ENCODE measurements at places on chromosomes 7 and 10. TPM values are rescaled to one million over a fixed set of nuclear protein-coding genes. Genes with fewer than 3 reads are reported as not detected.

The ELN gene
- polyA plus RNA-seq, result 224 TPM

The SPDYE2B gene
- 2.5 TPM for polyA plus RNA-seq

The CLEC2L gene
- 0.35 TPM for polyA plus RNA-seq

The VPS41 gene
- polyA plus RNA-seq, result 63.0 TPM

The GRM8 gene
- polyA plus RNA-seq, result not detected

The FRMD4A gene
- polyA plus RNA-seq, result 54.0 TPM

The VPS37D gene
- polyA plus RNA-seq, result 8.0 TPM

GRCh38 chr7:15446280-15446679 is 115.5 kb downstream of the AGMO start:
- no peak for DNase-seq

DNA sequence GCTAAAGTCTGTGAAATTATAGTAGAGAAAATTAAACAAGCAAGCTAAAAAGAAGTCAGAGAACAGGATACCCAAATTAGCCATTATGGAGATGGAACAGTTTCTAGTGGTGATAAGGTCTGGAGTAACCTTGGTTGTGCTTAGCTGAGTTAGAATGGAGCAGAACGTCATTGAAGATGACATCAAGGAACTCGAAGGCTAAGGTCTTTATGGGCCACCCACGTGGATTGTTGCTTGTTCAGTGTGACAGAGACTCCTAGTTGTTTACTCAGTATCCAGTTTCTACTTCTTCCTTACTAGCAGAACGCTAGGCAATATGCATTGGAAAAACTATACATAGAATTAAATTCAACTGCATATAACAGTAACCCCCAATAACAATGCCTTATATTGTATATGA is 39.7 kb downstream of the AHCYL2 start:
- no peak for DNase-seq

DNA sequence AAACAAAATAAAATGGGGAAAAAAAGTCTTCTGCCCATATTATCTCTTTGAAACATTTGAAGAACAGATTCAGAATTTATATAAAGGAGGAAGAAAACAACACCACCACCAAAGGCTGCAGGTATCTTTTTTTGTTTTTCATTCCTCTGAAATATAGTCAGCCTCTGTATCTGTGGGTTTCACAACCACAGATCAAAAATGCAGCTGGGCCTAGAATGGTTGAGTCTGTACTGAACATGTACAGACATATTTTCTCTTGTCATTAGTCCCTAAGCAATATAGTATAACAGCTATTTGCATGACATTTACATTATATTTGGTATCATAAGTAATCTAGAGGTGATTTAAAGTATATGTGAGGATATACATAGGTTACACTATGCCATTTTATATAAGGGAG is 559.7 kb upstream of the LRRN3 start:
- no peak for DNase-seq

DNA sequence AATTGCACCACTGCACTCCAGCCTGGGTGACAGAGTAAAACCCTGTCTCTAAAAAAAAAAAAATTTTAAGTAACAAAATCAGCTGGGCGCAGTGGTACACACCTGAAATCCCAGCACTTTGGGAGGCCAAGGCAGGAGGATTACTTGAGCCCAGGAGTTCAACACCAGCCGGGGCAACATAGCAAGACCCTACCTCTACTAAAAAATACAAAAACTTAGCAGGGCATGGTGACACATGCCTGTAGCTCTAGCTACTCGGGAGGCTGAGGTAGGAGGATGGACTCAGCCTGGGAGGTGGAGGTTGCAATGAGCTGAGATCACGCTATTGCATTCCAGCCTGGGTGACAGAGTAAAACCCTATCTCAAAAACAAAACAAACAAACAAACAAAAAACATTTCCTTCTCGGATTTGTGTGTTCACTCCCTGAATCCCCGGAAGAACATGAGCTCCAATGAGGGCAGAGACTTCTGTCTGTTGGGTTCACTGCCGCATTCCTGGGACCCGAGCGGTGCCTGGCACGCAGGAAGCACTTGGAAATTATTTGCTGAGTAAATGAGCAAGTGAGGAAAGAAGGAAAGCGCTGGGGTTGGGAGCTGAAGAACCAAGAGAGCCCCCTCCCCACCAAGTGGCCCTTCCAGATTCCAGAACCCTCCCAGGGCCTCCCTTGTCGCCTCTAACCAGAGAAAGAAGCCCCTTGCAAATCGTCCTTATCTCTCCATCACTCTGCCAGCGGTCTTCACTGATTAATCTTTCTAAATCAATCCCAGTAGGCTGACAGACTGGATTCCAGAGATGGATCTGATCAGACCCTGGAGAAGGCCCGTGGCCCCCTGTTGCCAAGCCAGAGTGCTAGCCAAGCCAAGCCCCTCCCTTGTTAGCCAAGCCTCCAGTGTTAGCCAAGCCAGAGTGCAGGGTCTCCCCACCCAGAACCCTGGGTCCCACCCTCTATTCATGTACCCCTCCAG is 6.2 kb downstream of the TNRC18 start:
- no peak for DNase-seq

DNA sequence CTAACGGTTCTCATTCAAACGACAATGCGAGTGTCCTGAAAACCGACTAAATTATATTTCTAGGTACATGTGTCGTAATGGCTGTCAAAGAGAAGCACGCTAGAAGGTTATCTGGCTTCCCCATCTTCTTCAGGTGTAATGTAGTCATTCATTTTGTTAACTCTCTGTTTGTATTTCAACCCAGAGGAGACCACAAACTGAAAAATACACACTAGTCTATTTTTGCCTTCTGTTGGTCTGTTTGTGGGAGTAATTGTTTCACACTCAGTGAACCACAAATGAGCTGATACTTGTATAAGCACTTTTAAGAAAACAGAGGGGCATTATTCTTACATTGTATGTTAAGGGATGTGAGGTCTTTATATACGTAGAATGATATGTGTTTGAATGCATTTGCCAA is 305.9 kb downstream of the GATA3 start:
- no peak for DNase-seq

GRCh38 chr7:2821161-2821841 is 22.8 kb downstream of the GNA12 start:
- DNase-seq, result no peak

DNA sequence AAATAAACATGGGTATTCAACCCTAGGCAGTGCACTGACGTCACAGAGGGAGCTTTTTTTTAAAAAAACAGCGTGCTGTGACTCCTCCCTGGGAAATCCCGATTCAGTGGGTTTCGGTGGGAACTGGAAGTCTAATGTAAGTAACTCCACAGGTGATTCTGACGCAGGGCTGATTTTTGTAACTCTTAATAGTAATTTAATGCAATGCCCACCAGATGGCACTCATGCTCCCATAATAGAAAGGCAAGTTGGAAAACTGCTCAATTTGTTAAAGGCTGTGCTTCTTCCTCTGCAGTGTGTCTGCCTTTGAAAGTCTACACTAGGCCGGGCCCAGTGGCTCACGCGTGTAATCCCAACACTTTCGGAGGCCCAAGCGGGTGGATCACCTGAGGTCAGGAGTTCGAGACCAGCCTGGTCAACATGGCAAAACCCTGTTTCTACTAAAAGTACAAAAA is 10.9 kb upstream of the RSU1 start:
- DNase-seq, result peak; percentile 81

DNA sequence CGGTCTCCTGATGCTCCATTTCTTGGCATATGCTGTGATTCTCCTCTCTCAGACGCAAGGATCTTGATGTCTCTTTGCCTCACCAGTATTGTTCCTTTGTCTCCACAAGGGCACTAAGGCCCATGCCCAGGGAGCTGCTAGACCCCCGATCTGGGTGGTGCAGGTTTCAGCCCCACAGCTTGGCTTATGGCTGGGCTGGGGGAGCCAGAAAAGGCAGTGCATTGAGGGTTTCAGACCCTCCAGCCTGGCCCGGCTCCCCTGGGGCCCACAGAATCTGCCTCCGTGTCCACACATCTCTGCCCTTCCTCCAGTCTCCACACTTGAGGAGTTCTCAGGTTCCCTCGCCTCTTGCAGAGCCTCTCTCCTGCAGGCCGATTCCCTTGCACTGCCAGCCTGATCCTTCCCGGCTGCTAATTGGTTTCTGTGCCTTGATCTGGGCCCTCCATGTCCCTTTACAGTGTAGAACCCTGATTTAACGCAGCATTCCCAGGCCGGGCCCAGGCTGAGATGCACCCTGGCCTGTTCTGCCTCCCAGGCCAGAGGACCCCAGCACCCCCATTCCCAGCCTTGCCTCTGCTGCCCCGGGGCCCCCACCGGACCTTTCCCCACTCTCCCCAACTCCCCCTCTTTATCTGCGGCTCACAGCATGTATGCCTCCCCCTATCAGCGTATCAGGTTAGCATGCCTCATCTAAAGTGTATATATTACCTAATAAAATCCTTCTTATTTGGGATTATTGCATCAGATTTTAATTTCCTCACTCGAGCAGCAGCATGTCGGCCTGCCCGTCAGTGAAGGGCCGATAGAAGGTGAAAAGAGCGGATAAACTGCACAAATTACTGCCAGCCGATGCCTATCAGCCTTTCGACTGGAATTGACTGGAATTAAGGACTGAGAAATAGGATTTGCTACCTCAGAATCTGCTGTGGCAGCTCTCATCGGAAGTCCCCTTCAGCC is 145.7 kb downstream of the C10orf105 start:
- DNase-seq, result no peak

DNA sequence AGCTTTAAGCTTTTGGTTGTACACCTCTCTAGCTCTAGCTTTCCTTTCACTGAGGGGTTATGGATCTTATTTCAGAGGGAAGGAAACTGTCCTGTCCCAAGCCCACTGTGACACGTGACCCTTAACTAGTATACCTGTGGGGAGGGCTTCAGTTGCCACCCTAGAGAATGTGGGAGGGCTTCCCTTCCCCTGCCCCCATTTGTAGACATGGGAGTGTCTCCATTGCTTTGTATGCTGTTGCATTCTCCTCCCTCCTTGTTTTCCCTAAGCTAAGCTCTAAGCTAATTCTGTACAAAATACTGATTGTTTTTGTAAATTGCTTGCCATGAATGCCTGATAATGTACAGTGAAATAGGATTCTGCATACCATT is 11.2 kb downstream of the LUC7L2 start:
- no peak for DNase-seq

GRCh38 chr7:47497367-47498096 is 84.4 kb downstream of the TNS3 start:
- no peak for DNase-seq

GRCh38 chr7:144763291-144763690 is 72.6 kb downstream of the TPK1 start:
- no peak for DNase-seq
